ENCODE measurements at places on chromosomes 11 and 22.
A peak's percentile ranks its signal among the peaks of the same experiment; 100 is the strongest.

GRCh38 chr11:75242722-75243600 is 2.4 kb downstream of the TPBGL start:
- no peak for DNase-seq

DNA sequence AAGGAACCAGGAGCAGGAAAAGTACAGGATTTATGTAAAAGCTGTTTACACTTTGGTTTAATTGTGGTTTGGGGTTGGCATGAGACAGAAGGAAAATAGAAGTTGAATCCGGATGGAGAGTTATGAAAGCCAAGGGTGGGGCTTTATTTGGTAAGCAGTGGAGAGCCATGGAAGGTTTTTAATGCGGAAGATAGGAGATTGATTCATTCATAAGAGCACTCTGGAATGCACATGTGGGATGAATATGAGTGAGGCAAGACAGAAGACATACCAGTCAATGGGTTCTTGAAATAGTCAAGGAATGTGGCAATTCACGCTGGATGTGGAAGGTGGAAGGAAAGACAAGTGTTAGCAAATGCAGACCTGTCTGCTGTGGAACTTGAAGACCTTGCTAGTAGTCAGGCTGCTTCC is 9.3 kb upstream of the GLB1L3 start:
- no peak for DNase-seq

DNA sequence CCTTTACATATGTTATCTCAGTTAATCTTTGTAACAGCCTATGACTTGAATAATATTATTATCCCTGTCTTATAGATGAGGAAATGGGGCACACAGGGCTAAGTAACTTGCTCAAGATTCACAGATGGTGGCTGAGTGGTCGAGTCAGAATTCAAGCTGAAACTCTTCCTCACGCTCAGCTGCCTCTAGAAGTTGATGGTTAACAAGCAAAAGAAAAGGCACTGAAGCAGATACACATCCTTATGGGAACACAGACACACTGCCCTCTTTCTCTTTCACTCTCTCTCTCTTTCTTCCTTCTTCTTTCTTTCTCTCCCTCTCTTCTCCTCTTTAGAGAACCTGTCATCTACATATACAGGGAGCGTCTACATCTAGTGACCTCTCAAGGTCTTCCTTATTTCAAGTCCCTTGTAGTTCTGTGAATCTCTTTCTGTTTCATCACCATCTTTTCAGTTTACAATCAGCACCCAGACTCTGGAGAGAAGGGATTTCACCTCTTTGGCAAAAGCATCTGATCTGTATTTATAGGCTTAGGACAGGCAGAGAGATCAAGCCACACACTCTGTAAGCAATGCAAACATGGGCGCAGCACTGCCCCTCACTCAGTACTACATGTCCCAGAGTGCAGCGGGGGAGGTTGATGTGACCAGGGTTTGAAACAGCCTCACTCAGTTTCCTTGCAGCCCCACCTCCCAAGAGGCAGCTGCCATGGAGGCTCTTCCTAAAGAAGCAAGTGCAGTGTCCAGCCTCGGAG is 75.7 kb downstream of the GRAMD1B start:
- no peak for DNase-seq

- DNase-seq: no peak
Observed at GRCh38 chr11:119089319-119089718, 4.6 kb downstream of the HMBS start.

- peak; percentile 25 for DNase-seq
Observed at GRCh38 chr22:23751441-23751996, 607 bp upstream of the ZNF70 start.

- no peak for DNase-seq
Observed at GRCh38 chr11:17506314-17506713, 29.7 kb upstream of the ABCC8 start.

GRCh38 chr22:47884775-47885174 is 1122.3 kb downstream of the TBC1D22A start:
- no peak for DNase-seq

DNA sequence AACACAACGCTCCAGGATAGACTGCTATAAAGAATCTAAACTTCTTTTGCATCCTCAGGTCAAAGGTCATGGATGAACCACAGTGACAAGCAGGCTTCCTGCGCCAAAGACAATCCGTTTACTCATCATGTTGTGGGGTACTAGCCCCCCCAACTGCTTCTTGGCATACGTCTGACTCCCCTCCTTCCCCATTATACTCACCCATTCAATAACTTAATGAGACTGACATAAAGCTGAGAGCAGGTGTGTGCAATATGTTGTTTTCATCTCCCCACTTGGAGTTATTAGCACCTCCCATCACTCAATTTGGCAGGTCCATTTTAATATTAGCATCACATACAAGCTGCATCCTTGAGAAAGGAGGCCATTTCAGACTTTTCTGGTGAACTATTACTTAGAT is 157.1 kb downstream of the CADM1 start:
- DNase-seq: no peak

GRCh38 chr11:45795379-45795778 is 9.6 kb upstream of the SLC35C1 start:
- no peak for DNase-seq

DNA sequence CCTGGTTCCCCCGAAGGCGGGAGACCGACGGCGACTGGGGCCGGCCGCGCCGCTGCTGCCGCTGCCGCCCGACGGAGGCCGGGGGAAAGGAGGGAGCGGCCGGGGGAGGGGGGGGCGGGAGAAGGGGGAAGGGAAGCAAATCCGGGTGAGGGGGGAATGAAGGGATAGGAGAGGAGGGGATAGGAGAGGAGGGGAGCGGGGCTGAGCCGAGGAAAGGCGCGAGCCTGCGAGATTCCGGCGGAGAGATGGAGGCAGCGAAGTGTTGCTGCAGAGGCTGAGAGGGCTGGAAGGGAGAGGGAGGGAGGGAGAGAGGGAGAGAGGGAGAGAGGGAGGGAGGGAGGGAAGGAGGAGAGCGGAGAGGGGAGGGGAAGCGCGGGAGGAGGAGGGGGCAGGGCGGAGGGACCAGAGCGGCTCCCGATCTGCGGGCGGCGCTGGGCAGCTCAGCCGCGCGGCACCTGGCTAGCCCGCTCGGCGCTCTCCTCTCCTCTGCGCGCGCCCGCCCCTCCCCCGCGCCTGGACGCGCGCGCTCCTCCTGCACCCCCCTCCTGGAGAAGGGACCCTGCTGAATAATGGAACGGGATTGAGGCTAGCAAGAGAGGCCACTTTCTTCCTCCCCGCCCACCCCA is 52.3 kb downstream of the SLC22A12 start:
- DNase-seq: no peak

DNA sequence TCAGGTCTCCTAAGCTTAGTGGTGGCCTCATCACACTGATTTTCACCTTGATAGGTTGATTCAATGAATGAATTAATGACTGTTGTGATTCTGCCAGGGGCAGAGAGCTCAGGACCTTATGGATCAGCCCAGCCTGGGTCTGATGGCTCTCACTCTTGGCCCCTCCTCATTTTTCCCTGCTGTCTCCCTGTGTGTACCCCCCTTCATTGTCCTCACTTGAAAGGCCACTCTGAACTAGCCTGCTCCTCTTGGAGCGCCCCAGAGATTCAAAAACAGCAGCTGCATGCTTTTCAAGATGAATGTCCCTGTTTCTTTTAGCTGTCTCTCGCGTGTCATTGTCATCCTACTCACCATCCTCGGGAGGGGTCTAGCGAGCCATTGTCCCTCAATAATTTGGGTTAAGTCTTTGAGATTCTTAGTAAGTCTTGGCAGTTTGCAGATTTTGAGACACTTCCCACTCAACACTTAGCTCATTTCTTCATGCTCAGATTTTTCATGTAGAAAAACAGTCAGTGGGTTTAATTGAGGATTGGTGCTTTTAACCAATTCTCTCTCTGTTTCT is 42.5 kb upstream of the MICAL2 start:
- DNase-seq: no peak

- no peak for DNase-seq
Observed at GRCh38 chr11:127898422-127899365, 688.7 kb downstream of the ETS1 start.

GRCh38 chr11:92131289-92131865 is 93.2 kb upstream of the FAT3 start:
- no peak for DNase-seq

DNA sequence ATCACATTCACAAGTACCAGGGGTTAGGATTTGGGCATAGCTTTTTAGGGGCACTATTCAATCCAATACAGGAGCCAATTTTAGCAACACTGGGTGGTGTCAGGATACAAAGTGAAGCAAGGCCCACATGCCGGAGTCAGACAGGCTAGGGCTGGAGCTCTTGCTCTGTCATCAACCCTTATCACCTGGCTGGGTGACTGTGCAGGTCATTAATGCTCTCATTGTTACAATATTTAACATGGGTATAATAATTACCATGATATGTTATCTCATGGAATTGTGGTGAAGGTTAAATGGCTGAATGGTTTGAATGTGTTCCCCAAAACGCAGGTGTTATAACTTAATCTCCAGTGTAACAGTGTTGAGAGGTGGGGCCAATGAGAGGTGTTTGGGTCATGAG is 143.3 kb upstream of the THY1 start:
- no peak for DNase-seq

GRCh38 chr11:68775951-68776388 is 24.6 kb upstream of the TESMIN start:
- no peak for DNase-seq

DNA sequence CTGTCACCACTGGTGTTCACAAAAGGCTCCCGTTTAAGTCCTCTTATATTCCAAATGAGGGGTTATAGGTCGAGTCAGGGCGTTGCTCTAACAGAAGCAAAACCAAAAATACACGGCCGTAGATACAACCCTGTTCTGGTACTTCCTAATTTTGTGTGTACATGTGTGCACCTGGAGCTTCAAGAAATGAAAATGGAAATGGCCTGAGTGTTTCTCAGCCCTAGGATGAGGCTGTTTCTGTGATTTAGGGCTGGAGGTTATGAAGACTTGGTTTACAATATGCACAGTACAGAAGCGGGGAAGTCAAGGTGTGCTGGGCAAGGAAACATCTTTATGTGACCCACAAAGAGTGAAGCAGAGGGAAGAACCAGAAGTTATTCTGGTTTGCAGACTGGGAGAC is 110.4 kb upstream of the OR4B1 start:
- no peak for DNase-seq

- no peak for DNase-seq
Observed at GRCh38 chr22:46178755-46179505, 28.6 kb downstream of the PPARA start.

GRCh38 chr11:35031867-35032266 is 107.1 kb upstream of the CD44 start:
- DNase-seq: no peak

GRCh38 chr11:62020661-62021060 is 53.2 kb upstream of the FTH1 start:
- no peak for DNase-seq

DNA sequence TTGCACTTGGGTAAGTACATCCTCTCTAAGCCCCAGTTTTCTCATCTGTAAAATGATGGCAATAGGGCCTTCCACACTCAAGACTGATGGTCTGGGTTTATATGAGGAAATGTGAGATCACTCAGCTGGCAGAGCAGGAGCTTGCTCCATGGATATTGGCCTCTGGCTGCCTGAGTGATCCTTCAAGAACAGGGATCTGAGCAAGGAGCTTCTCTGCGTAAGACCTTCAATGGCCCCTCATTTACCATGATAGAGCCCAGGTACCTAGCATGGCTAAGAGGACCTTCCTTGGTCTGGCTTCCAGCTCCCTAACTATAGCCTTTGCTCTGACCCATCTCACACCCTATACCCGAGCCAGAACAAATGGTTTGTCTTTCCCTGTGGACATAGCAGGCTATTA is 5.5 kb downstream of the ROBO4 start:
- DNase-seq: no peak

DNA sequence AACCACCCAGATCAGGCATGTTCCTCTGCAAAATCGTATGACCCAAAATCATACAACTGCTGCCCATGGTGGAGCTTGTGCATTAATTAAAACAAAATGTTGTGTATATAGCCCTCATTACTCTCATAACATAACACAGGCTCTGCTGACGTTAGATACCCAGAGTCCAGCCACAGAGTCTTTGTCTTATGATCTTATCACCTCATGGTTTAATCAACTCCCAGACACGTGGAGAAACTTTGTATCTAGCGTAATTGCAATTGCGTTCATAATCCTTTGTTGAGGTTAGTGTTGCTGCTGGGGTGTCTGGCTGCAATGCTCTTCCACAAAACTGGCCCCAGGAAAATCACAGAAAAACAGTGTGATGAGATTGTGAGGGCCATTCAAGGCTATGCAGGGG is 5.0 kb upstream of the APOL1 start:
- no peak for DNase-seq

DNA sequence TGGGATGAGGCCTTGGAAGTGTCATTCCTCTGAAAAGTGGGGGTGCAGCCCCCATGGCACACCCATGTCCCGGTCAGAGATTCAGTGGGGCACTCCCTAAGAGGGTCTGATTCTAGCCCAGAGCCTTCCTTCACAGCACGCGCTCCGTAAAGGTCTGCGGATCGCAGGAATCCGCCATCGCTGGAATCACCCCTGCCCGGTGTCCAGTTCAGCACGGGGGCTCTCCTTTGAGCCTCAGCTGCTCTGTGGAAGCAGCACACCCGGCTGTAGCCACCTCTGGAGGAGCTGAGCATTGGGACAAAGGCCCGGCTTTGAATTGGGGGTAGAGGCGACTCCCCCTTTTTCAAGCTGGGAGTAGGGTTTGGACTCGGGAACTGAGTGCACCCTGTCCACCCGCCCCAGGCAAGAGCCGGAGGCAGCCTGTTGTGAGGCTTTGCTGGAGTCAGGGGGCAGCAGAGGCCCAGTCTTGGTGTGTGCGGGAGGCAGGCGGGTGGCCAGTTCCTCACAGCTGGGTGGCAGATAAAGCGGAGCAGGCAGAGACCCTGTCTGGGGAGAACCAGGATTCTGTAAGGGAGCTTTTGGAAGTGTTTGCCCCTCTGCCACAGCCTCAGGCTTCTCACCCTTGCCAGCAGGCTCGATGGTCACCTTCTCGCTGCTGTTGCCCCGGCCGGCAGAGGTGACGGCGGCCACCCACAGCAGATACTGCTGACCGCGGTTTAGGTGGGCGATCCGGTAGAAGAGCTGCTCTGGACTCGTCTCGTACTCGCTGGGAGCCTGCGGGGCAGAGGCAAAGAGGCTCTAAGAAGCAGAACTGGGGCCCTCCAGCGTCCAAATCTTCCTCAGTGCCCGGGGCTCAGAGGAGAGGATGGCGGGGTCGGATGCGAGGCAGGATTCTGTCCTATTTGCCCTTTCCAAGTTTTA is 115.9 kb downstream of the CEP164 start:
- DNase-seq: peak; percentile 24

DNA sequence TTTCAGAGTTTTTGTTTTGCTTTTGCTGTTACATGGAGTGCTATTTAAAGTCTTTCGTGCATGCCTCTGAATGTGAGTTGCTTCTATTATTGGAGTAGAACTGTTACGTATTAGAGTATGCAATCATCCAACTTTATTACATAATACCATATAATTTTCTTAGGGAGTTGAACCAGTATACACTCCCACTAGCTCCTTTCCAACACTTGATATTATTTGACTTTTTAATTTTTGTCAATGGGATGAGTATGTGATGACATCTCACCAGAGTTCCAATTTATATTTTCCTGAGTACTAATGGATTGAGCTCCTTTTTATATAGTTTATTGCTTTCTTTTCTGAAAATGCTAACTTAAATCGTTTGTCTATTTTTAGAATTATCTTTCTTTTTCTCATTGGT is 90.9 kb downstream of the GRAMD1B start:
- no peak for DNase-seq

GRCh38 chr11:10289765-10290380 is 4.1 kb downstream of the SBF2 start:
- DNase-seq: no peak

- no peak for DNase-seq
Observed at GRCh38 chr22:42371099-42371498, 61.1 kb downstream of the NFAM1 start.
